H1 (cell line): ENCODE measurements at places on chromosomes 1 and 21. TPM values are rescaled to one million over a fixed set of nuclear protein-coding genes. Genes with fewer than 3 reads are reported as not detected.

DNA sequence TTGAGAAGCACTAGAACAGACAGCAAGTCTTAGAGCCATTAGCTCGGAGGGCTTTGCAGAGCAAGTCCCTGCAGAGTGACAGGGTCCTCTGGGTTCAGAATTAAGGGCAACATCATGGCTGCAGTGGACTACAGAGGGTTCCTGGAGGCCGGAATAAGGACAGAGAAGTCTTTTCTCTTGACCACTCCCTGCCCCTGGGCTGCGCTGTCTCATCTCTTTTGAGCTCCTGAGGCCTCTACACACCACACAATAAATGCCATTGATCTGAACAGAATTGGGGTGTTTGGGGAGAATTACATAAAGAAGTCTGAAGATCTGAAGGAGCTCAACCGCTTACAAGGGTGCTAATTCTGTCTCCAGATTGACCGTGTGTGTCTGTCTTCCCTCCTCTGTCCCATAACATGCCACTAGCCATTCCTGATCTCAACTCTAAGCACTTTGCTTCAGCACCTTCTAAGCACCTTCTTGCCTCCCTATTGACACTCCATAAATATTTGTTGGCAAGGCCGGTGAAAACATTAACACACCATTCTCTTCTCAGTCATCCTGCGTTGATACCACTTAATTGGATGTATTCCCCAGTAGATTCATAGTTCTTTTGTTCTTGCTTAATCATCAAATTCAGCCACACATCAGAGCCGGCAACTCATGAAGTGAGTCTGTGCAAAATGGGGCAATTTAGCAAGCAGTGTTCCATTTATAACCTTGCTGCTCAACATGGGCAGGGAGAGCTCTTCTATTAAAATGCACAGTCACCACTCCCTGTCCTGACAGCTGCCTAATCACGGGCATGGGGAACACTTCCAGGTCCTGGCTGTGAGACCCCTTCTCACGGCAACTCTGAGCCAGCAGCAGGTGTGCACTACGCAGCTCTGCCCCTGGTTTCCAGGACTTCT lies 49.7 kb downstream of the NMNAT2 start:
- no peak overlapping the region for H3K27ac ChIP-seq
- H3K36me3 ChIP-seq: no peaks in the 10 kb centered on the region
- H3K4me3 ChIP-seq: no peak overlapping the region
- H3K4me1 ChIP-seq: peaks cover 2% of the 10 kb centered on the region

DNA sequence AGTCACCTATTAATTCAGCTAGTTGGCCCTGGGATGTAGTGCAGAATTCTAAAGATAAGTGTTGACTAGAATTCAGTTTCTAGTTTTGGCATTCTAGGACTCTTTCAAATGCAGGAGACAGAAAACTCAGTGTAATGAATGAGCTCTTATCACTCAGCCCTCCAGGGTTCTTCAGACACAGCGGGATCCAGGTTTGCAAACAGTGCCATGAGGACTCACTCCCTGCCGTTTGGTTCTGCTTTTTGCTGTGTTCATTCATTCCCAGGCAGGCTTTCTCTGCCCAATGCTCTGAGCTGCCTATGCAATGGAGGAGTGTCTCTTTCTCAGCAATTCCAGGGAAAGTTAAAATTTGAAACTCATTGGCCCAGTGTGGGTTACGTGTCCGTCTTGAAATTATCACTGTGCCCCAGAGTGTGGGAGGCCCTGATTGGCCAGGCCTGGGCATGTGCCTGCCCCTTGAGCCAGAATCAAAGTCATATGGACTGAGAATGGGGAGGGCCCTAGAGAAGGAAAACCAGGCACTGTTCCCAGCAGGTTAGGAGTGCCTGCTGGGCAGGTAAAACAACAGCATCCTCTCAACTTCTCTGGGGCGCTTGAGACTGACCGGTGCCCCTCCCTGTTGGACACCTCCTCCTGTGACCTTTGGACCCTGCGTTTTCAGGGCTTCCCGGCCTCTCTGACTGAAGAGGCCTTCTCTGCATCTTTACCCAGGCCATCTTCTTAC lies 43.4 kb downstream of the TMEM51 start:
- no peak overlapping the region for H3K27ac ChIP-seq
- H3K4me1 ChIP-seq: peaks cover 12% of the 10 kb centered on the region
- H3K27me3 ChIP-seq: no peaks in the 10 kb centered on the region
- no peak for DNase-seq
- H3K4me3 ChIP-seq: no peak overlapping the region

DNA sequence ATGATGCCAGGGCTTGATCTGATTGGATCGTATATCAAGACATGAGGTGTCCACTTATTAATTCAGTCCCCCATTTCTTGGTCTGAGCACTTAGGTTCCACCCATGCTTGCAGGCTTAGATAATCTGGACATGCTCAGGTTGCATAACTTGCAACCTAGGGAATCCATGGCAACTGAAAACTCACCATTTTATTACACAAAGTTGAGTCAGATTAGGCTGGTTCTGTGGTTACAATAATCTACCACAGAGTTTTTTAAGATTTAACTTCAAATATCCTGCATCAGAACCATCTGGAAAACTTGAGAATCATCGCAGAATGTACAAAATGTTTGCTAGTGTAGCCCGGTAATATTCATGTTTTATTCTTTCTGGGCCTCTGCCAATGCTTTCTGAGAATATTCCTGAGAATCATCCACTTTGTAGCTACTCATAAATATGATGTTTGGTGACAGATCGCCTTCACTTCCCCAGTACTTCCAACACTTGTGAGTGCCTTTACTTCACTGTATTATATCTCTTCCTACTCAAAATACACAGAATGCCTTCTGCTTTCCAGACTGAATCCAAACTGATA lies 707.2 kb upstream of the ADAMTS5 start:
- no peaks in the 10 kb centered on the region for H3K4me1 ChIP-seq
- no peak overlapping the region for H3K27ac ChIP-seq
- H3K36me3 ChIP-seq: no peaks in the 10 kb centered on the region
- H3K27me3 ChIP-seq: no peaks in the 10 kb centered on the region
- no peak for DNase-seq
- H3K4me3 ChIP-seq: no peak overlapping the region

- H3K27ac ChIP-seq: no peak overlapping the region
- H3K4me3 ChIP-seq: no peak overlapping the region
- H3K36me3 ChIP-seq: no peaks in the 10 kb centered on the region
- DNase-seq: no peak
- no peaks in the 10 kb centered on the region for H3K27me3 ChIP-seq
Measured at GRCh38 chr21:44018813-44019567, 6.9 kb downstream of the TRAPPC10 start.

DNA sequence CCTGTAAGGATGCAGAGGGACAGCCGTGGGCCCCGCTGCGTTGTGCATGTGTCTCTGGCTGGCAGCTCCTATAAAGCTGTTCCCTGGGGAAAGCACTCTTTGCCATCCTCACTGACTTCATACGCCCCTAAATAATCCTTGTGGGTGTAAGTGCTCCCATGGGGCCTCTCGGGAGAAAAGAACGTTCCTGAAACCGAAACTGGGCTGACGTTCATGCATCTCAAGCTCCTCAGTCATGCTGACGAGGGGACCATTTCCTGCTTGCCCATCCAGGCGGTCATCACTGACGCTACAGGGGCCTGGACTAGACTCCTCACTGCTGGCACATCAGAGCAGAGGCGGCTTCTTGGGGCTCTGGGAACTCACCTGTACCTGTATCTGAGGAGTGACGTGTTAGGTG lies 73.1 kb upstream of the USP24 start:
- no peaks in the 10 kb centered on the region for H3K27me3 ChIP-seq
- no peak overlapping the region for H3K4me3 ChIP-seq
- H3K27ac ChIP-seq: no peak overlapping the region
- no peaks in the 10 kb centered on the region for H3K36me3 ChIP-seq
- DNase-seq: no peak
- H3K4me1 ChIP-seq: no peaks in the 10 kb centered on the region

- no peak overlapping the region for H3K4me3 ChIP-seq
- H3K27ac ChIP-seq: no peak overlapping the region
- H3K4me1 ChIP-seq: no peaks in the 10 kb centered on the region
- DNase-seq: no peak
Measured at GRCh38 chr1:199356561-199356960, 670.9 kb upstream of the NR5A2 start.

DNA sequence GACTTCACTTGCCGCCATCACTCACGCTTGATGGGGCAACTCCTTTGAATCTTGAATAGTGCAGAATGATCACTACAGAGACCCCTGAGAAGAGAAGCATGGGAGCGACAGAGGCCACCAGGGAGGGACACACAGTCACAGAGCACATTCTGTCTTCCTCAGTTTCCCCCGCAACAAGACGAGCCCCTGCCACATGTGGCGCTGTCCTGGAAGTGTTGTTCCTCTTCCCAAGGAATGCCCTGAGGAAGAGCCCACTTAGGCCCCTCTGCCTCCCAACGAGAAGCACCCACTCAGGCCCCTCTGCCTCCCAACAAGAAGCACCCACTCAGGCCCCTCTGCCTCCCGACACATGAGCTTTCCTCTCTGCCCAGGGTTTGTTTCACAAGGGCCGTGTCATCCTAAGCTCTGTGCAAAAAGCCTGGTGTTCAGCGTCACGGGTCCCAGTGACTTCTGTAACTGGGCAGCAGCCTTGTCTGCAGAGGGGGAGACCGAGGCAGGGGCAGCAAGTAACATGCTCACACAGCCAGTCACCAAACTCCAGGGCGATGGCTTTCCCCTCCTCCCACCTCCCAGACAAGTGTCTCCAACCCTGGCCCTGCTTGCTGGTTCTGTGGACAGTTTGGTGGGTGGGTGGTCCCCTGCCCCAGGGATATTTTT lies 19.8 kb downstream of the SLC37A1 start:
- no peaks in the 10 kb centered on the region for H3K27me3 ChIP-seq
- H3K4me1 ChIP-seq: no peaks in the 10 kb centered on the region
- no peaks in the 10 kb centered on the region; the same call in 1 of the 2 replicates for H3K36me3 ChIP-seq
- no peak for DNase-seq
- H3K4me3 ChIP-seq: no peak overlapping the region
- H3K27ac ChIP-seq: no peak overlapping the region

The PAPPA2 gene
- 0.19 and 0.88 TPM in 2 replicates for total RNA-seq

The NCMAP gene
- total RNA-seq: 0.21 and 0.39 TPM in 2 replicates

The LCE2A gene
- total RNA-seq: not detected in 2 replicates

The PCBP3 gene
- total RNA-seq: 6.3 TPM in 2 replicates

The C1orf87 gene
- total RNA-seq: 0.29 and 0.41 TPM in 2 replicates

The CHIA gene
- not detected in 2 replicates for total RNA-seq

The NFIA gene
- 1.8 and 2.3 TPM in 2 replicates for total RNA-seq
